Stimulated activated CD8-positive, alpha-beta memory T cell treated with anti-CD3 and anti-CD28 coated beads, Interleukin-2, amount 100 ng/mL, for 1 hour (primary cell): ENCODE measurements at places on chromosomes 1 and 21.

- no peak for DNase-seq
Measured at GRCh38 chr1:60063561-60063960, 10.0 kb downstream of the C1orf87 start.

GRCh38 chr1:222060210-222060916, 318.5 kb upstream of the DUSP10 start:
- DNase-seq: no peak

DNA sequence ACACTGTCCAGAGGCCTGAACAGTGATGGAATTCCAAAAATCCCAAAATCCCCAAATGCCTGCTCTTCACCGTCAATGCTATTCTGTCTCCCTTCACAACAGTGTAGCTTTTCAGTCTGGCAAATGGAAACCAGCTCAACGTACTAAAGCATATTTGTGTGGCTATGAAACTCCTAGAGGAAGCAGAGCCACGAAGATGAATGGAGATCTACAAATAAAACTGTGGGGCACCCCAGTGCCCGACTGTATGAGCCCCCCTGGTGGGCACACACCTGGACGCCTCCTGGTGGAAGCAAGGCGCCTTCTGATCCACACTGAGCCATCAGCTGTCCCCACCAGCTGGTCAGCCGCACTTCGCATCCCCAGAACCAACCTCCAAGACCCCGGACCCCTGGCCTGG, 129.1 kb upstream of the SOD1 start:
- DNase-seq: no peak

DNA sequence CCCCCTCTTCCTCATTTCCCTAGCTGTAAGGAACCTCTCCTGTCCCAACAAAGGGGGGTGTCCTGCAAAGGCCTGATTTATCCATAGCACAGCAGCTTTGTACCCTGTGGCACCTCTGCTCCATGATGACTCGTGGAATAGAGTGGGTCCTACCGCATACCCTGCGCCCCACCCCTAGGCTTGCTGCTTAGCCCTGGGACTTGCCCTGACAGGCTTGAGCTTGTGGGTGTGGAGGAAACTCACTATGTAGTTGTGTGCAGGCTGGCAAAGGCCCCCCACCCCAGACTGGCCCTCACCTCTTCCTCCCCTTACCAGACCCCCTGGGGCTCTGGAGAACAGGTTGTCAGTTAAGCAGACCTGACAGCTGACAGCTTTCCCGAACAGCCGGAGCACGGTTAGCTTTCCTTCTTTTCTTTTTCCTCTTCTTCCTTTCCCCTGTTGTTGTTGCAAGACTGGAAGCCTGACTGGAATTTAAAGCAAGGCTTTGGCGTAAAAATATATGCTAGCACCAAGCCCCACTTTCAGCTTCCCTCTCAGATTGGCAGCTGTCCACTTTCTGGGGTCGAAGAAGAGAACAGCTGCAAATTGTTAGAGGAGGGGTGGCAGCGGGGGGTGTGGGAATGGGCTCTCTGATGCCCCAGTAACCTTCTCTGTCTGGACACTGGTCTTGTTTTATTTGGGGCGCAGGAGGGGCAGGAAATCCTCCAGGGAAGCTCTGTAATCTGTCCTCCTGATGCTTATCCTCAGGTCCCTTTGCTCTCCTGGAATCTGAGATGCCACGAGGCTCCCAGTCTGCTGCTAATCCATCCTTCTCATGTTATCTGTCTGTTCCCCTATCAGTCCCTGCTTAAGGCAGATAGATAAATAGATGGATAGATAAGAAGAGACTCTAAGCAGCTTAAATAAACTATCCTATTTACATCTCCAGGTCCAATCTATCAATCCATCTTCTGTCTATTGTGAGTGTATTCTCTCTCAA, 134.6 kb downstream of the BRINP2 start:
- no peak for DNase-seq

- DNase-seq: no peak
Measured at GRCh38 chr21:34933609-34934335, 115.3 kb downstream of the RUNX1 start.

GRCh38 chr1:58755468-58755872, 28.4 kb downstream of the JUN start:
- peak; percentile 18 for DNase-seq

DNA sequence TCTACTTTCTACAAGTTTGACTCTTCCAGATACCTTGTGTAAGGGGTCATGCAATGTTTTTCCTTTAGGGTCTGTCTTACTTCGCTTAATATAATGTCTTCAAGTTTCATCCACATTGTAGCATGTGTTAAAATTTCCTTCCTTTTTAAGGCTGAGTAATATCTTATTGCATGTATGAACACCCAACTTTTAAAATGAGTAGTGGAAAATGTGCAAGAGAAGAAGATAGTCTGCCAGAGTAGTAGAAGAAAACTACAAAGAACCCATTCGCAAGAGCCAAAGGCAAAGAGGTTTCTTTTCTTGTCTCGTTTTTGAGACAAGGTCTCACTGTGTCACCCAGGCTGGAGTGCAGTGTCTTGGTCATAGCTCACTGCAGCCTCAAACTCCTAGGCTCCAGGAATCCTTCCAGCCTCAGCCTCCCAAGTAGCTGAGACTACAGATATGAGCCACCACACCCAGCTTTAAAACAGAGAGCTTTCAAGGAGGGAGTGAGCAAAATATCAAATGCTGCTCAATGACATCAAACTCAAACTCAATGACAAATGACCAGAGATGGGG, 9.4 kb downstream of the IL23R start:
- no peak for DNase-seq

DNA sequence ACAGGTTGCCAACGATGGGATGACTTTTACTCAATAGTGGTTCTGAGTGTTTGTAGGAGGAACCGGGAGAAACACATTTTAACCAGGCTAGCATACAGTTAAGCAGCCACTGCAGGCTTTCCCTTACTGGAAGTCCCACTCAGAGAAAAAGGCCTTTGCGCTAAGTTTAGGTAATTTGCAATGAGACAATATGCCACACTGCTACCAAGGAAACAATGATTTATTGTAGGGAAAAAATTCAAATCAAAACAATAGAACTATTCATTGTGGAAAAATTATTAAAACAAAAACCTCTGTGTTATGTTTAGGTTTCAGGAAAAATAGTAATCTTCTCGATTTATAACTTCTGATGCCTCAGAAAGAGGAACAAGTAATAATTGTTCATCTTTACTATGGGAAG, 51.4 kb upstream of the CR2 start:
- no peak for DNase-seq

- DNase-seq: no peak
Measured at GRCh38 chr1:224502459-224503160, 68.0 kb upstream of the WDR26 start.

DNA sequence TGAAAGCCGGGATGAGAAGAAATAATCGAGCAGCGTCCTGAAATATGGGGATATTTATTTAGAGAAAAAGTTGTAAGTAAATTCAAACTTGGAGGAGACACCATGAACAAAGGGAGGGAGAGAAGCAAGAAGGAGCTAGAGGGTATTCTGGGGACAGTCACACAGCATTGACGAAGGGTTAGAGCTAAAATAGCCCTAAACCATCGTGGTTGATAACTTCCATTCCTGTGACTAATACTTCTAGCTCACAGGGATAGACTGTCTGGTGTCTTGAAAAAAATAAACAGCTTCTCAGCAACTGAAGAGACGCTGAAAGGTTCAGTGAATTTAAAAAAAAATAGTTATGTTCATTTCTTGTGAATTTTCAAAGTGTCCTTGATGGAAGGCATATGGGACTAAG, 86.7 kb downstream of the LRRC53 start:
- DNase-seq: no peak

GRCh38 chr1:172679000-172679772, 20.3 kb downstream of the FASLG start:
- DNase-seq: no peak

DNA sequence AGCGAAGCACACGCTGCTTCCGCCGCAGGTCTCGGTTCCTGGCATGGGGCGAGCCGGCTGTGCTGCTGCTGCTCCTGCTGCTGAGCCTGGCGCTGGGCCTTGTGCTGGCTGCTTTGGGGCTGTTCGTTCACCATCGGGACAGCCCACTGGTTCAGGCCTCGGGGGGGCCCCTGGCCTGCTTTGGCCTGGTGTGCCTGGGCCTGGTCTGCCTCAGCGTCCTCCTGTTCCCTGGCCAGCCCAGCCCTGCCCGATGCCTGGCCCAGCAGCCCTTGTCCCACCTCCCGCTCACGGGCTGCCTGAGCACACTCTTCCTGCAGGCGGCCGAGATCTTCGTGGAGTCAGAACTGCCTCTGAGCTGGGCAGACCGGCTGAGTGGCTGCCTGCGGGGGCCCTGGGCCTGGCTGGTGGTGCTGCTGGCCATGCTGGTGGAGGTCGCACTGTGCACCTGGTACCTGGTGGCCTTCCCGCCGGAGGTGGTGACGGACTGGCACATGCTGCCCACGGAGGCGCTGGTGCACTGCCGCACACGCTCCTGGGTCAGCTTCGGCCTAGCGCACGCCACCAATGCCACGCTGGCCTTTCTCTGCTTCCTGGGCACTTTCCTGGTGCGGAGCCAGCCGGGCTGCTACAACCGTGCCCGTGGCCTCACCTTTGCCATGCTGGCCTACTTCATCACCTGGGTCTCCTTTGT, 2.6 kb downstream of the TAS1R3 start:
- DNase-seq: no peak

- DNase-seq: no peak
Measured at GRCh38 chr1:117577191-117577885, 28.5 kb upstream of the TENT5C start.

GRCh38 chr1:59779949-59780348, 34.8 kb upstream of the HOOK1 start:
- no peak for DNase-seq

GRCh38 chr1:226485192-226485591, 63.4 kb upstream of the STUM start:
- no peak for DNase-seq

DNA sequence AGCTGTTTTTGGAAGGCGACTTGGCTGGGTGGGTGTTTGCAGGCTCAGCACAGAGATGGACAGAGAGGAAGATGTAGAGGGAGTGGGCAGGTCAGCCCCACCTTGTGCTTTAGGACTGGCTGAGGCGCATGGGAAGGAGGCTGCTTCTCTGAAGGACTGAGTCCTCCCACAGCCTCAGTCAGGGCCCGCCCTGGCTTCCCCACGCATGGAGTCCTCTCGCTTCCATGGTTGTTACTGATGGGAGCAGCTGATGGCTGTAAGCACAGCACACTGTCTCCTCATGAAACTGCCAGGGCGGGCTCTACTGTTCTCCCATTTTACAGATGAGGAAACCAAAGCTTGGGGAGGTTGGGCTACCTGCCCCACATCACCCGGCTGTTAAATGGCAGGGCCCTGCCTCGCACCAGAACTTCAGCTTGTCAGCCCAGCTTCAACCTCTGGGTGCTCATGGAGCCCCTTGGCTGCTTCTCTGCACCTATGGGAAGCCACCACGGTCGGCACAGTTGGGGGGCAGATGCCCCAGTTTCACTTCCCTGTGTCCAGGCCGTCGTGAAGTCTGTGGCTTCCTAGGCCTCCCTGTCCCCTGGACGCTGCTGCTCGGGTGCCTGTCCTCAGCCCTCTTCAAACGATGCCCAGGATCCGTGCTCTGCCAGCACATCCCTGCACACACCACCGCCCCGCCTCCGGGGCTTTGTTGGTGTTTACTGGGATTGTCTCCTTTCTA, 2.4 kb downstream of the TMEM201 start:
- no peak for DNase-seq

- no peak for DNase-seq
Measured at GRCh38 chr21:29712818-29713217, 227.0 kb downstream of the GRIK1 start.

DNA sequence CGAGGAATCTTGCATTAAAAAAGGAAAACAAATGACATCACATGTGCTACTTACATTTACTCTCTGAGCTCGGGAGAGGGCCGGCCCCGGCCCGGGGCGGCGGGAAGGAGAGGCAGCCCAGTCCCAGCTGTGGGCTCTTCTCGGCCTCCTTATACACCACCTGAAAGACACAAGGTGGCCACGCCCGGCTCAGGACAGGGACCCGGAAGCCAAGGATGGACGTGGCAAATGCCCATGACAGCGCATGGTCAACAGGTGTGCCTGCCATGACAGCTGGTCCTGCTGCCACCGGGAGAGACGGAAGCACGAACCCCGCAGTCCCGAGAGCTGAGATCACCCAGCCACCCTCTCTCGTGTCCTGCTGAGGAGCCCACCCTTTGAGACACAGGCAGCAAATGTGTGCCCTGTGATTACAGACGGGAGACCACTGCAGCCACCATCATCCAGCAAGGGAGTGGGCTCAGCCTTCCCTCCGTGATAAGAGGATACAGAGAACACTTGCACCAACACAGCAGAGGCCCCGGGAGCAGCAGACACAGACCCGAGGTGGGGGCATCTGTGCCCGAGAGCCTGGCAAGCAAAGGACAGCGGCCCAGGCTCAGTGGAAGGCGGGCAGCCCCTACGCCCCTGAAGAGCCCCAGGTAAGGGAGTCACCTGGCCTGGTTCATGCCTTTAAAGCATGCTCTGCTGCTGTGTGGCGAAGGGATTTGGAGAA, 8.7 kb downstream of the TPRG1L start:
- DNase-seq: no peak
